ENCODE measurements at places on chromosomes 1 and 21.

GRCh38 chr1:22207511-22208267, 64.8 kb upstream of the WNT4 start:
- no peak for DNase-seq

- no peak for DNase-seq
These were observed 102.8 kb downstream of the RHOU start for GRCh38 chr1:228837817-228838716.

- DNase-seq = no peak
These were observed 254.1 kb downstream of the TRABD2B start for GRCh38 chr1:47742890-47743760.

DNA sequence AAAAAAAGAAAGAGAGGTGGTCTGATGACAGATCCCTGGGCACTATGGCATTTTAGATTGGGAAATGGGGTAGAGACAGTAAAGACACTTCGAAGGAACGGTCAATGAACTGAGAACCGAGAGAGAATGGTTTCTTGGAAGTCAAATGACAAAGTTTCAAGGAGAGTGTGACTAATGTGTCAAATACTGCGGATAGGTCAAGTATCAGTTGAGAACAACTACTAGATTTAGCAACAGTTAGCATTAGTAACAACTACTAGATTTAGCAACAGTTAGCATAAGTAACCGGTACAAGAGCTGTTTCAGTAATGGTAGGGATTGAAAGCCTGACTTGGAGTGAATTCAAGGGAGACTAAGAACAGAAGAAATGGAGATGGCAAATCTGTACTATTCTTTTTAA, 35.0 kb downstream of the UROD start:
- DNase-seq = no peak

DNA sequence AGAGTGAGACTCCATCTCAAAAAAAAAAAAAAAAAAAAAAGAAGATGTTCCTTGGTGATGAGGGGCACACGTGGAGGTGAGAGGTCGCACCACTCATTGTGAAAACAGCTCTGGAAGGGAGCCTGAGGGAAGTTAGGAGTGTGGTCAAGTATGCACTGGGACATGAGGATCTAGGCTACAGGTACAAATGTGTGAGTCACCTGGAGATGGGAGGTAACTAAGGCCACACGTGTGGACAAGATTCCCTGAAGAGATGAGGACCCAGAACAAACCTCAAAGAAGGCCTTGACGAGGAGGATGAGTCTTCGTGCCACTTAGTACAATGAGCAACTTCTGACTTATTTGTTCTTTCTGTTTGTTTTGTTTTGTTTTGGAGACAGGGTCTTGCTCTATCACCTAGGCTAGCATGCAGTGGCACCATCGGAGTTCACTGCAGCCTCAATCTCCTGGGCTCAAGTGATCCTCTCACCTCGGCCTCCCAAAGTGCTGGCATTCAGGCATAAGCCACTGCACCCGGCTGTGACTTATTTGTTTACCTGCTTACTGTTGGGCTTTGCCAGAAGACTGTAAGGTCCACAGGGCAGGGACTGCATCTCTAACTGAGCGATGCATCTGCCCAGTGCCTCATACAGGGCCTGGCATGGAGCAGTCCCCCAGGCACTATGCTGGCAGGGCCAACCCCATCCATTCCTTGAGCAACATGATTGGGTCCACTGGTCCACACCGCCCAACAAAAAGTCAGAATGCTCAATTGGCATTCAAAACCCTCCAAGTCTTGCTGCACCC, 6.4 kb downstream of the ASAP3 start:
- DNase-seq = no peak

GRCh38 chr1:210207597-210208450, 24.8 kb upstream of the SERTAD4 start:
- DNase-seq = no peak

DNA sequence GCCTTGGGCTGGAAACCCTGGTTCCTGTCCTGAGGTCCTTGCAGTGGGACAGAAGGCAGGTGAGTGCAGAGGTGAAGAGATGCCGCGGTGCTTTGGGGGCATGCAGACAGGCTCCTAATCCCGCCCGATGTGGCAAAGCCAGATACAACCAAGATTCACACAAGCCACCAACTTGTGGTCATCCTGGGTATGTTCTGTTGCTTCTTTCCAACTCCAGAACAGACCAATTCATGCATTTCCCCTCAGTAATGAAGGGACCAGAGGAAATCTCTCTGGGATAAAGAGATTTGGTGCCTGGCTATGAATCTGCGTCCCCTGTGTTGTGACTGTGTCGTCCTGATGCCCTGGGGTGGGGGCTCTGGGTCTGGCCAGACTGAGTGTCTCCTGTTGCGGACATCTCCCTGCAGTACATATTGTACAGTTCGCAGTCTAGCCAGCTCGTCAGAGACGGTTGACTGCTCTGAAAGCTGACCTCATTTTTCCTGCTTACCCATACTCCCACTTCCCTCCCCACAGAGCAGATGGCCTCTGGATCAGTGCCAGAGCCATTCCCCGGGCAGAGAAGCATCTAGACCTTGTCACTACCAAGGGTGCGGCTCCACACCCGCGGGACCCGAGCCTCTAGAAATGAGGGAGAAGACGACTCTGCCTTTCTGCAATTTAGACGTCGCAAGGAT, 216.3 kb downstream of the KIF26B start:
- DNase-seq = no peak

Measured in stimulated activated CD4-positive, alpha-beta T cell treated with anti-CD3 and anti-CD28 coated beads, Interleukin-1b, Interleukin-23, amount 100 ng/mL, for 1 hour (primary cell).